ENCODE measurements at places on chromosomes 5 and 9.

GRCh38 chr5:97476852-97477534 is 293.9 kb upstream of the RIOK2 start:
- no peak for DNase-seq

DNA sequence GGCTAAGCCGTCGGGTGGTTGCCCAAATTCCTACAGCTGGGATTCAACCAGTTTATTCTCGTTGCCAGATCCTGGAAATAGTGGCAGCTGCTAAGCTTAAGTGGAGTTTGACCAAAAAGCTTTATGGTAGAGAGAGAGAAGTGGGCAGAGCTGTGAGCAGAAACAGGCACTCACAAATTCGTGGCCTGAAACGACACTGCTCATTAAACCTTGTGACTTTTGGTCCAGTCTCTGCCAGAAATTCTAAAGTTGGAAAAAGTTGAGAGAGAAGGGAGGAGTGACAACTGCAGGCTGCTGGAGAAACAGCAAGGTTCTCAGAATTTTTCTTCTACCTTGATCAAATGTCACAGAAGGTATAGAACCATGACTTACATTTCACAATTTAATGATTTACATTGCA is 131.5 kb downstream of the MTX3 start:
- DNase-seq = no peak

GRCh38 chr9:89863837-89864236 is 259.0 kb downstream of the GADD45G start:
- DNase-seq = no peak

GRCh38 chr9:87445646-87446045 is 52.0 kb upstream of the DAPK1 start:
- DNase-seq = no peak

DNA sequence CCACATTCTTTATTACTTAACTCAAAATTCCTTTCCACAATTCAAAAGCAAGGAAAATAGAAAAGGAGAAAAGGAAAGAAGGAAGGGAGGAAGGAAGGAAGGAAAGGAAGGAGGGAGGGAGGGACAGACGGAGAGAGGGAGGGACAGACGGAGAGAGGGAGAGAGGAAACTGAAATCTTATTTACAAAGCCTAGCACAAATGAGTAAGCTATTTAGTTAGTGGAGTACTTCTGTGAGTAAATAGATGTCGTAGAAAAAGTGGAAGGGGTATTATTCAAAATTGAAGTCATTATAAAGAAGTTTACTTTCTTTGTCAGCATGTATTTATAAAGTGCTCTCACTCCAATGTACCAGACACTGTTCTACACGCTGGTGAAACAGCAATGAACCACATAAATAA is 177.9 kb downstream of the CETN3 start:
- DNase-seq = no peak

DNA sequence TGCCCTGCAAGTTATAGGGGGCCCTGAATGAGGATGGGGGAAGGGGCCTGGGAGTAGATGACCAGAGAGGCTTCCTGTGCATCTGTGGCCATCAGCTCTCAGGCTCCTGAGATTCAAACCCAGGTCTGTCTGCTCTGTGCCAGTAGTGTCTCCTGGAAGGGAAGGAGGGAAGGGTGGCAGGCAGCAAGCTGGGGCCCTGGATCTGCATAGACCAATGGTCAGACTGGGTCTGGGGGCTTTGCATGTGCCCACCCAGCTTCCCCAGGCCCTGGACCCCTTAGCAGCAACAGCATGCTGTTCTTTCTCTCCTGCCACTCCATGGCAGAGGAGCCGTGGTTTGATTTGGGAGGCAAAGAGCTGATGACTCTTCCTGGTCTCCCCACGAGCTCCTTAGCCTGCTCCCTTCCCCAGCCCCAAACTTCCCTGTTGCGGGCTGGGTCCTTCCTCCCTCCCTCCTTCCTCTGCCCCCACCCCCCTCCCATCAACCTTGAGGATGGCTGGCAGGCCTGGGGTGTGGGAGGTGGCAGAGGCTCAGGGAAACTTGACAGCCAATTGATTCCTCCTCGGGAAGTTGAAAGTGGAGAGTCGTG is 31.6 kb downstream of the DAB2IP start:
- DNase-seq = no peak

GRCh38 chr9:137959641-137960411 is 82.2 kb downstream of the CACNA1B start:
- DNase-seq = no peak

DNA sequence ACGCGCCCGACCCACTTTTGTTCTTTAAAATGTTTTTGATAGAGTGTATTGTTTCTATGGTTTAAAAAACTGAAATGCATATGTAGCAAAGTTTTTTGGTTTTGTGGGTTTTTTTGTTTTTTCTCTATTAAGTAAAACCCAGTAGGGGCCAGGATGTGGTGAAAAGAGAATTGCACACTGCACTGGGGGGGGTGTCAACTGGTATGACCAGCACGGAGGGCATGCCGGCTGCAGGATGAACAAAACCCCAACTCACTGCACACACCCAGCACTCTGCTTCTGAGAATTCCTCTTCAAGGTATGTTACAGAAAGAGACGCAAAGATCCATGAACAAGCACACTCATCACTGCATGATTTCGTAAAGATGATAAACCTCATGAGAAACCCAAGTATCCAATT is 75.0 kb downstream of the STK10 start:
- DNase-seq = peak; percentile 40

DNA sequence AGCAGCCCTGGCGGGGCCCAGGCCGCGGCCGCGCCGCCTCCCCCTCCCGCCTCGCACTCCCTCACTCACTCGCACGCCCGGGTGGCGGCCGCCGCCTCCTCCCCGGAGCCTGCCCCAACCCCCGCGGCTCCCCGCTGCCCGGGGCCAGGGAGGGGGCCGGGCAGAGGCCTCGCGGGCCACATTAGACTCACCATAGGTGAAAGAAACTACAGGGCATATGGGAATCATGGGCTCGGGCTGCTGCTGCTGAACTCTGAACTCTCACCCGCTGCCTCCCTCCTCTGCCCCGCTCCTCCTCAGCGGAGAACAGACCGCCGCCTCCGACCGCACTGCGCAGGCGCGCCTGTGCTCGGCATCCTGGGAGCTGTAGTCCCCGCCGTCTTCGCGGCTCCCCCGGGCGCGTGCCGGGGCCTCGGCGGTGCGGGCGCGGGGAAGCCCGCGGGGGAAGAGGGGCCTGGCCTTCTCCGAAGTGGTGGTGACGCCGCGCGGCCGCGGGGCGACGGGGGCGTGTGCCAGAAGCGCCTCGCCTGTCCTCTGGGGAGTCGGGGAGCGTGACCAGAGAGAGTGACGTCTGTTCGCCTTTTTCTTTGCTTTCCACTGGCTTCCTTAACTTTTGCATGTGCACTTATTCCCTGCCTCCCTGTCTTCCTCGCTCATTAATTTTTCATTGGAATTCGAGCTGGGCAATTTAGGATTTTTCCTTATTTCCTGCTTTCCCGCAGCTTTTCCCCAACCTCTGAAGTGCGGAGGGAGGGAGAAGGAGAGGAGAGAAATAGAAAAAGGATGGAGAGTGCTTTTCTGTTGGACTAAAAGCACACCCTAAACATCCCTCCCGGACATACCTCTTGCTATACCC is at the start of gene ZFR:
ZFR (minus strand) TSS at position 310 of the 856 bp plus-strand sequence; CDS start at position 228, 82 bp downstream.
- DNase-seq = peak; percentile 84

DNA sequence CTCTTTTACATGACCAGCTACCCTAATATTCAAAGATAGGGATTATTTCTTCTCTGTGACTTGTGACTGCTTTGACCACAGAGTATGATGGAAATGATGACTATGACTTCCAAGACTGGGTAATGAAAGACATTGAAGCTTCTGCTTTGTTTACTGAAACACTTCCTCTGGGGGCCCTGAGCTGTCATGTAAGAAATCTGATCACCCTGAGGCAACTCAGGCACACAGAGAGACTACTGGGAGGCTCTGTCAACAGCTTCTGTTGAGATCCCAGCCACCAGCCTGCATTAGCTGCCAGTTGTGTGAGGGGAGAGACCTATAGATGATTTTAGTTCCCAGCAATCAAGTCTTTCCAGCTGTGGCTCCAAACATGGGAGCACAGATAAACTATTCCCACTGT is 76.5 kb downstream of the KCTD16 start:
- DNase-seq = no peak

GRCh38 chr5:150642567-150642927 is 2.1 kb downstream of the SYNPO start:
- DNase-seq = no peak

DNA sequence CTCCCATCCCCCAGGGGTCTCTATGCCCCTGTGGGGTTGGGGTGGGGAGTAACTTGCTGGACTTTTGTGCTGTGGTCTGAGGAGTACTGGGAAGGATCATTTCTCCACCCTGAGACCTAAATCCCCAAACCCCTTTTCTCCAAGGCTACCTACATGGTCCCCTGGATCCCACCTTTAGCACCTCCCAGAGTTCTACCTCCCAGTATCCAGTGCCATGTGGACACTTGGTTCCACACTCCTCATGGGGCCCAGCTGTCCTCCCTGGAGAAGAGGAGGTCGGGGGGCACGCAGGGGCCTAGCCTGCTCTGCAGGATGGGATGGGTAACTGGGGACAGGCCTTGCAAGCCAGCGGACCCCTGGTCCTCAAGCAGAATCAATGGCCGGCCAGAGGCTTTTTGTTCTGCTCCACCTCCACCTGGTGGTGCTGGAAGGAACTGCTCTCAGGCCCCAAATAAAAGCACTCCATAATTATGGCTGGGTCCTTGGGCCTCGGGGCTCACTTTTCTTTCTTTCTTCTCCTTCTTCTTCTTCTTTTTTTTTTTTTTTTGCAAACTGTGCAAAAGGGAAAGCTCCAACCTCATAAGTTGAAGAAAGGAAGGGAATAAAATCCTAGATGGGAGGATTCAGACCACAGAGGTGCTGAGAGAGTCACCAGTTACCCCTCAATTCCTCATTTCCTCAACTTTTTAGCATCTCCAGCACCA is 68.4 kb downstream of the PSD2 start:
- peak; percentile 33 for DNase-seq

DNA sequence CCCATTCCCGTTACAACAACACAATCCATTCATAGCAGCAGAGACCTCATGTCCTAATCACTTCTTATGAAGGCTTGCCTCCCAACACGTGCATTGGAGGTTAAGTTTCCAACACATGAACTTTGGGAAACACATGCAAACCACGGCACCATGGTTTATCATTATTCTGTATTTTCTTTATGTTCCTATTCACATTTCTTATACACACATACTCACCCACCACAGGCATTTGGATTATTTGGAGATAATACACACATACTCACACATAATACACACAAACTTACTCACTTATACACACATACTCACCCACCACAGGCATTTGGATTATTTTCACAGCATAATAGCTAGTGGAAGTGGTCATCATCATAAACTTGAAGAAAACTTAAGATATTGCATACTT is 75.6 kb downstream of the C7 start:
- no peak for DNase-seq

GRCh38 chr9:109604131-109604530 is 106.0 kb upstream of the PTPN3 start:
- DNase-seq = no peak

DNA sequence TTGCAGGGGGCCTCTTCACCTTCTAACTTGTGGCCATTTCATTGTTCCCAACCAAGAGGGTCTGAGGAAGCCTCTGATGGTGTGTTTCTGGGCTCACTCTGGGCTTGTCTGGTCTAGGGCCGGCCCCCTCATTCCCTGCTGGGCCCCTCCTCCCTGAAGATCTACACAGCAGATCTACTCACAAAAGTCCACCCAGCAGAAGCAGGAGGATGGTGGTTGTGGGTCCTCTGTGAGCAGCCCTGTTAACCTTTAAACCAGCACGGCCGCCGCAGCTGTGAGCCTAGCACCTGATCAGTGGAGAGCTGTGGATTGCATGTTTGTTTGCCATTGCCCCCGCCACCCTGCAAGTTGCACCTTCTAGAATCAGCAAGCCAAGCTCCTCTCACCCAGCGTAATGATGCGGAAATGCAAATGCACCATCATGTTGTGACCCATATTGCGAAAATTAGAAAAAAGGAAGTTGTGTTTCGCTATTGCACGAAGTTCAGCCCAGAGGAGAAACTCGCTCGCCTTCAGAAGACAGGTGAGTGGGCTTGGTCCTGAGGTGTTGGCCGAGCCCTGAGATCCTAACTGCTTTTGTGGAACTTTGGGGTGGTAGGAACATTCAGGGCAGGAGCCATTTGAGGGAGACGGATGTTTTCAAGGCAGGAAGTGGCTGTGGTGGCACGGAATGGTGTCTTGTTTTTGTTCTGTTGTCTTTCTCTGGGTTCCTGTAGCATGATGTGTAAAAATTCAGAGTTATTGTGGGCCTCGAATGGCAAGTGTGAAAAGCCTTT is 16.7 kb downstream of the FGD3 start:
- peak; percentile 51 for DNase-seq

DNA sequence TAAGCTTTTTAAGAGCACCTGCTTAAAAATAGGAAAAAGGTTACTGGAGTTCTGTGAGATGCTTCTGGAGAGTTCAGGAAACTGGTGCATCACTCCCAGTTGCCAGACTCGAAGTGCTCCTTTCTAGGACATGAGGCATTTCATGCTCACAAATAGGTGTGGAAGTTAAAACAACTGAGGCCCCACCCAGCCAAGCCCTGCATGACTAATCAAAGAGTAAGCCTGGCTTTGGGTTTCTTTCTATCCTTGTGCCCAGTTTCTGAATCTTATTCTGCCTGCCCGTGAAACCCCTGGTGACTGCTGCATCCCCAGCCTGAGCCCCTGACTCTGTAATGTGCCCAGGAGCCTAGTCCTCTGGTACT is 7.7 kb downstream of the SPINK9 start:
- no peak for DNase-seq

GRCh38 chr9:119349351-119349825 is 19.8 kb downstream of the BRINP1 start:
- DNase-seq = no peak

GRCh38 chr5:31962351-31962751 is 211.8 kb downstream of the GOLPH3 start:
- DNase-seq = no peak

DNA sequence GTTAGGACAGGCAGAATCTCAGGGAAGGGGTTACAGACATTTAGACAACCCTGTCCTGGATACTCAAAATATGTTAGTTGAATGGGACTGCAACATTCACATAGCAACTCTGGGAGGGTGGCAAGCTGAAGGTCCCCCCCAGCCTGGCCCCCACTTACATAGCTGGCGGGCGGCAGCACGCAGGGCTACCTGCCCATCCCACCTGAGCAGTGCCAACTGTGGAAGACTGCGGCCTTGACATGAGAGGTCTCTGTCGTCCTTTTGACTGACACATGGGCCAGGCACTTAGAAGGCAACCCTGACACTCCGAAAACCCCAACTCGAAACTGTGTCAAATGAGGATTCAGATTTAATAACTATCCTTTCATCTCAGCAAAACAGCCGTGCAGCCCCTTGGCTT is 16.5 kb downstream of the PAX5 start:
- DNase-seq = no peak

- DNase-seq = no peak
Observed at GRCh38 chr5:150158170-150158949, 2.7 kb upstream of the PDGFRB start.

GRCh38 chr9:125405938-125406809 is 144.5 kb downstream of the GAPVD1 start:
- DNase-seq = no peak

DNA sequence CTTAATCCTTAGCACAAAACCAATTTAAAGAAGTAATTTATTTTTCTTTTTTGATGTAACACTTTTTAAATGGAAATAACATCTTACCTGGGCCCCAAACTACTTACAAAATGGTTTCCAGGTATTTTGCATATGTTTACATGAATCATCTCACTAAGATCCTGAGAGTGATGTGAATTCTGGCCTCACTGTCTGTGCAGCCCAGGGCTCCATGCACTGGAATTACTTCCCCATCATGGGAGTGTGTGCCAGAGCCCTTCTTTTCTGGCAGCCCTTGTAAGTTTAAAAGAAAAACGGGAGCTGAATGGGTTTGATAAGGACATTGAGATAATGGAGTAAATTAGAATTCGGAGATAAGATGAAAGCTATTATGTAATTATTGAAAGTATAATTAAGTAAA is 12.2 kb upstream of the F2R start:
- no peak for DNase-seq

- DNase-seq = no peak
Observed at GRCh38 chr5:113195251-113195650, 218.7 kb downstream of the DCP2 start.
